ENCODE measurements at places on chromosomes 3 and 15.
A peak's percentile ranks its signal among the peaks of the same experiment; 100 is the strongest.

- no peak for DNase-seq
Measured at GRCh38 chr3:161388855-161389254, 17.5 kb upstream of the SPTSSB start.

GRCh38 chr3:96039632-96040031 lies 774.8 kb upstream of the EPHA6 start:
- DNase-seq = no peak

GRCh38 chr3:185734725-185735096 lies 90.1 kb downstream of the IGF2BP2 start:
- no peak for DNase-seq

DNA sequence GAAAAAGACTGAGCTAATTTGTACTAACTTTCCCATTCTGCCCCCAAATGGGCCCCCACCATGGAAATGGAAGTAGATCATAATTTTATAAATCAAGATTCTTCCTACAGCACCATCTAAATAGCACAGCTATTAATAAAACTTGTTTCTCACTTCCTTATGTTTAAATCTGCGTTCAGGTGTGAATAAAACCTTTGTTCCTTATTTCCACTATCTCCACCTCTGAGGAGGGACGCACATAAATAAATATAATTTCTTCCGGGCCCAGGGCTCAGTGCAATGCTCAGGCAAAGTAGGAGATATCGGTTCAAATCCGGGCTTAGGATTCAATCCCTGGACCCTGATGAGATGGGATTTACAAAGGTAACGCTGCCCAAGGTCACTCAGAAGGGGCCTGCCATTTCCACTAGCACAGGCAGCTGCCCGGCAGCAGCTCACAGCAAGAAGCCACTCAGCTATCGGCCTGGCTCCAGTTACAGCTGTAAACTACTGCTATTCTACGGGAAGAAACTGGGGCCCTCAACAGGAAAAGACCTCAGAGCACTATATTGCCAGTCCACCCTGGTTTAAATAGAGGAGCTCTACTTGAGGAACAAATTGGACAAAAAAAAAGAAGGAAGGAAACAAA lies 52.5 kb downstream of the FOXP1 start:
- DNase-seq = no peak

- no peak for DNase-seq
Measured at GRCh38 chr3:128091586-128091985, 32.0 kb downstream of the RUVBL1 start.

GRCh38 chr3:128616516-128617269 lies 33.9 kb downstream of the RPN1 start:
- no peak for DNase-seq

DNA sequence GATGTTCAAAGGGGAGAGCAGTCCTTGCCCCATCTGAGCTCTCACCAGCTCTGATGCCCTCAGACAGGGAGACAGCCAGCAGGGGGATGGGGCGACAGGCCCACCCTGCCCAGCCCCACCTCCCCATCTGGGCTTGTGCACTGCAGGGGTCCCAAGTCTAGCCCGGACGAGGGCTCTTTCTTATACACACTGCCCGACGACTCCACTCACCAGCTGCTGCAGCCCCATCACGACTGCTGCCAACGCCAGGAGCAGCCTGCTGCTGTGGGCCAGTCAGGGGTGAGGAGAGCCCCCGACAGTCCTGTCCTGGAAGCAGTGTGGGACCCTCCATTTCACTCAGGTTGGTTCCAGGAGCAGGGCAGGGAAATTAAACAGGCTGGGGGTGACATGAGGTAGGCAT lies 73.9 kb downstream of the BOC start:
- DNase-seq = no peak

DNA sequence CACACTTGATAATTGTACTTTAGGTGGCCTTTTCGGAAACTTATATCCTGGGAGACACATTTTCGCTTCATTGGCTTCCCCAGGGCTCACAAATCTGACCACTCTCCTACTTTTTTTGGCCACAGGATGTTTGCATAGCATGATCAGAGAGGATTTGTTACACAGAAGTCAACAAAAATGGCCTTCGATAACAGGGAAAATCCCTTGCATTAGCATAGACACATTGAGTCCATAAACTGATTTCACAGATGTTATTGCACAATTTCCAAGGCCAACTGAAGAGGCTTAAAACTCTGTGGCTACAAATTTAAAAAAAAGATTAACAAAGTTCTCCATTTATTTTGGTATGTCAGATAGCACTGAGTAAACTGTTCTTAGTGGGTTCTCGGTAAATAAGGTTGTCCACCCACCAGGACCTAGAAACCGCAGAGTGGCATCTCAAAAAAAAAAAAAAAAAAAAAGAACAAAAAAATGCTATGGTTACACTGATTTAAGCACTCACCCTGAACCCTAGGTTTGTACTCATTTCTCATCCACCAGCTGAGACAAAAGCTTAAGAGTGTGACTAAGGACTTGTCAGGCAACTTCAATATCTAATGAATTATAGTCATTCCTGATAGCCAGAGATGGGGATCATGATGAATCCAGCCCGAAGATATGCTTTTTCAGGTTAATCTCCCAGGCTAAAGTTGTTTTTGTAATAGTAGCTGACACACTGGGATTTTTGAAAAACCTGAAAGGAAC lies 188.9 kb upstream of the SYNPR start:
- DNase-seq = no peak

GRCh38 chr3:182596676-182597410 lies 196.5 kb upstream of the ATP11B start:
- DNase-seq = no peak

DNA sequence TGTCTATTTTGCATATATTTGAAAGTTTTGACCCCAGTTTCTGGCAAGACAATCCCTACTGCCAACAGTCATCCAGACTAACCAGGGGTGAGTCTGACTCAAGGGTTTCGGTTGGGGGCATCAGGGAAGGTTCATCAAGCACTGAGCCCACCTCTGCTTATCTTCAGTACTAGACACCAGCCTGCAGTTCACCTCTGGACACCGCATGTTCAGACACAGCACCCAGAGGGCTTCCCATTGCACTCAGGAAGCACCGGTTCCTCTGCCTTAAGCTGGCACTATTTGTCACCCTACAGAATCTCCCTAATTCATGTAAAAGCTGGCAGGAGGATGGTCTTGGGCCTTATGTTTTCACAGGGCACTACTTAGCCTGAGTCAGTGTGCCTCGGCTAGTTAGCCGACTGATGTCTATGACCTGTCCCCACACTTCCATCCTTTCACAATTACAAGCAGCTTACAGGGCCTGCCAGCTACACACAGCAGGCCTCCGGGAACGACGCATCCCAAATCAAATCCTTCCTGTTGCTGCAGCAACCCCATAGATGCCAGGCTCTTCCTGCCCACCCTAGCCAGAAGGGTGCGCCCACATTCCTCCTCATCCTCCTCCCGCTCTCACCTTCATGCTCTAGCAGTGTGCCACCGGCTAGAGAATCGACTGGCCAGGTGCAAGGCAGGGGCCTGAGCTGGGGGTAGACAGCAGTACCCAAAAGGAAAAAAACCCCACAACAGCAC lies 52.5 kb downstream of the SH3BP5 start:
- no peak for DNase-seq

DNA sequence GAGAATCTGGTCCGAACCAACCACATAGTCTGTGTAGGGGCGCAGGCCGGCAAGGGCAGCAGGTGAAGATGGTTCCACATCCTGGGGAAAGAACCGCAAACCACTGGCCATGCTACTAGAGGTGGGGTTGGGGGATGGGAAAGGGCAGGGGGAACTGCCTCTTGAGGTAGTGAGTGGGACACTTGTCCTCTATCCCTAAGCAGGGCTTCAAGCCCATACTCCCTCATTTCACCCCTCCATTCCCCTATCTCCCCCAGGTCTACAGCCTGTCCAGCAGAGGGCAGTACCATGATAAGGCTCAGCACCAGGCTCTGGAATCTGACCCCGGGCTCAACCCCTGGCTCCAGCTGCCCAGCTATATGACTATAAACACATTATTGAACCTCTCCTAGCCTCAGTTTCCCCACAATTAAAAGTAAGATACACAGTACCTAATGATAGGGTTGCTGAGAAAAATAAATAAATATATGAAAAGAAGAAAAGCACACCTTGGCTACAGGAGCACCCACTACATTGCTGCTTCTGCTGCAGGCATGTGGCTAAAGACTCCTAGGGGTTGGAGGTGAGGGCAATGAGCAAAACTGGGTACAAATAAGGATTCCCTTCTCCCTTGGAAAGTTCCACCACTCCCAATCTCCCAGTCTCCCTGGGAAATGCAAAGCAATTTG lies 6.3 kb downstream of the GORASP1 start:
- peak; percentile 26 for DNase-seq

GRCh38 chr3:157058392-157059071 lies 101.4 kb downstream of the CCNL1 start:
- DNase-seq = no peak

GRCh38 chr3:106421909-106422308 lies 553.1 kb upstream of the CBLB start:
- no peak for DNase-seq

DNA sequence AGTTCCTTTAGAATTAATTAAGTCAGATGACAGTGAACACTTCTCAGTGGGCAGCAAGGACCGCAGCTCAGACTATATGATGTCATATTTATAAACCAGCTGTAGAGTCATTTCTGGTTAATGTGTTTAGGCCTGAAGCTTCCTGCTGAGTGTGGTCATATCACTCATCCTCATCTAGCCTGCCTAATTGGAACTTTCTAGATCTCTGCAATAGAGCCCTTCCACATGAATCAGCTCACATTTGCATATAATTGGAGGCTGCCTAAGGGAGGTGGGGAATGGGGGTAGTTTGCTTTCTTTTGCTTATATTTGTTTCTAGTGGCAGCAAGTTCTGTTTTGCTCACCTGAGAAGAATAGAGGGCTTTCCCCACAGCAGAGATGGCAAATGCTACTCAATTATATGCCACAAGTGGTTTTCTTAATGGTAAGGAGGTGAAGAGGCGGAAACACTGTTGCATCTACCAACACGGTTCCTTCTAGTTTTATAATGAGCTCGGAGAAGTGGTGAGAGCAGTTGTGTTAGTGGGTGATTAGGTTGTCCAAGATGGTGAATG lies 148.1 kb downstream of the KLHL25 start:
- DNase-seq = no peak

GRCh38 chr3:11612515-11613188 lies 31.1 kb downstream of the VGLL4 start:
- DNase-seq = no peak

All from activated naive CD4-positive, alpha-beta T cell (primary cell).